ENCODE measurements at places on chromosomes 1 and 21. TPM values are rescaled to one million over a fixed set of nuclear protein-coding genes. Genes with fewer than 3 reads are reported as not detected.

- H3K4me1 ChIP-seq, result peaks cover 35% of the 10 kb centered on the region
- peak overlapping the region; percentile 99 for H3K27ac ChIP-seq
- peak overlapping the region; percentile 54 for H3K4me3 ChIP-seq
- DNase-seq, result no peak
- H3K36me3 ChIP-seq, result peaks cover 7% of the 10 kb centered on the region
These were observed 103.9 kb downstream of the PTPN14 start for GRCh38 chr1:214447557-214447871.

DNA sequence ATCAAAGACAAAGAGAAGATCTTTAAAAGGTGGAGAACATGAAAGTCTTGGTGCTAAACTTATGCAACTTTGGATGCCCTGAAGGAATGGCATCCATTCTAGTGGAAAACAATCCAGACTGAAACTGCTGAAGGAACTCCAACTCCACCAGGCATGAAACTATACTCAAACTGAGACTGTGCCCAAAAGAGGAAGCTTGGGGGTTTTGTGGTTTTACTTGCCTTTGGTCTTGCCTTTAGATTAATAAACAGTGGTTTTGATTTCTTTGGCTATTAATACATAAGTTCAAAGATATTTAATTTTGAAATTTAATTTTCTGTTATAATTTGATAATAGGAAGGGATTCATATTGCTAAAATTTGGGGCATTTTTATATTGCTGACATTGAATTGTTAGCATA is 17.4 kb upstream of the SLC30A10 start:
- no peaks in the 10 kb centered on the region for H3K36me3 ChIP-seq
- no peak overlapping the region for H3K27ac ChIP-seq
- H3K27me3 ChIP-seq, result peaks cover 7% of the 10 kb centered on the region
- no peak for DNase-seq

DNA sequence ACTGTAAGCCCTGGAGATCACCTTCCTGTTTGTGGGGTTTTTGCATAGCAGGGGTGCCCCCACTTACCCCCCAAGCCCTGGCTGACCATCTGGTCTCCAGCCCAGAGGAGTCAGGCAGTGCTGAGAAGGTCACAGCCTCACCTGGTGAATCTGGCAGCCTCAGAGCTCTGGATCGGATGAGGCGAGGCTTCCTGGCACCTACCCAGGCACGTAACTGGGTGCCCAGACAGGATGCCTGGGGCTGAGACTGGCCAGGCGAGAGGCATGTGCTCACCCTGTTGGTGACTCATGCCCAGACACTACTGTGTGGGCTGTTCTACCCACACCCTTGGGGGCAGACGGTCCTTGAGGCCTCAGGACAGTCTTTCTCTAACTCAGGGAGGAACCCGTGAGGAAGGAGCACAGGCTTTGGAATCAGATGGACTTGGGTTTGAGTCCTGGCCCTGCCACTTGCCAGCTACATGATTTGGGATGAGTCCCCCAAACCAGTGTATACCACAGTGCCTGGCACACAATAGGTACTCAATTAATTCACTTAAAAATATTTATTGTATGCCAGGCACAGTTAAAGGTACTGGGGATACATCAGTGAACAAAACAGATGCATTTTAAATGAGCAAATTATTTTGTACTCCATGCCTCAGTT is 15.1 kb upstream of the PADI3 start:
- H3K27ac ChIP-seq, result no peak overlapping the region
- peaks cover 12% of the 10 kb centered on the region for H3K27me3 ChIP-seq
- peaks cover 2% of the 10 kb centered on the region for H3K4me1 ChIP-seq
- DNase-seq, result no peak
- H3K36me3 ChIP-seq, result no peaks in the 10 kb centered on the region
- H3K4me3 ChIP-seq, result no peak overlapping the region

- H3K27ac ChIP-seq, result peak overlapping the region; percentile 20
- H3K4me1 ChIP-seq, result no peaks in the 10 kb centered on the region
- H3K27me3 ChIP-seq, result no peaks in the 10 kb centered on the region
These were observed 6.6 kb upstream of the NUP133 start for GRCh38 chr1:229514578-229515275.

DNA sequence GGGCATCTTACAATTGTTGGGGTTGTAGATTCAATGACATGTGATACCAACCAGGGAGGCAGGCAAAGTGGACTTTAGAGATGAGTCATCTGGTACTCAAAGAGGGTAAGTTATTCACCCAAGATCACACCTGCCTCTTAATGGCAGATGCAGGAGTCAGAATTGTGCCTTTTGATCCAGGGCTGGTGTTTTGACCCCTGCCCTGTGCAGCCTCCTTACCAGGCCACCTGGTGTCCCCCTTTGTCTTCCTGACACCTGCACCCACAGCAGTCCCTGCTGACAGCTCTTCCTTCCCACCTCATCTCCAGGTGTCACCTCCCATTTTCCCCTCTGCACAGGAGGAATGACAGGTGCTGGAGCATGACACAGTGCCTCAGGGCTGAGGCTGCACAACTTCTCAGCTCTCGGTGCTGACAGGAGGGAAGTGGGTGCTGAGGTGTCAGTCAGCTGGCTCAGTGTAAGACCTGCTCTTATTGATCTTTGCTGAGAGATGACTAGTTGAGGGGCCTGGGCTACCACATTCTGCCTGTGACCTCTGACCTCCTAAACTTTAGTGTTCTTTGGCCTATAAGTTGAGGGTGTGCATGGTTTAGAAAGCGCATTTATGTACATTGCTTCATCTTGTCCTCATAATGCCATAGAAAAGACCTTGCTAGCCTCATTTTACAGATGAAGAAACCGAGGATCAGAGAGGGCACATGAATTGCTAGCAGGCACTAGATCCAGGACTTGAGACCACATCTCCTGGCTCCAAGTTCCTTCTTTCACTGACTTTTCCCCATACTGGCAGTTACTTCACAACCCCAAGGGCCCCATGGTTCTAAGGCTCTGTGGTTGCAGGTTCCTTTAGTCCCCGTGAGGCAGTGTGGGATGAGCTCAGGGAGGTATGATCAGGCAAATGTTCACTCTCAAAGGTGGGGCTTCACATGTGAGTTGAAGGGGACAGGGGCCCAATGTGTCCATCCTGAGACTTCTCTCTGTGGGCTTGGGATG is 31.3 kb downstream of the CACNA1E start:
- no peak overlapping the region for H3K27ac ChIP-seq
- H3K4me3 ChIP-seq, result no peak overlapping the region
- H3K36me3 ChIP-seq, result no peaks in the 10 kb centered on the region
- H3K4me1 ChIP-seq, result peaks cover 2% of the 10 kb centered on the region
- peaks cover 52% of the 10 kb centered on the region for H3K27me3 ChIP-seq

GRCh38 chr1:34292472-34292871 is 115.8 kb downstream of the C1orf94 start:
- no peak overlapping the region for H3K27ac ChIP-seq
- no peak for DNase-seq
- no peaks in the 10 kb centered on the region for H3K4me1 ChIP-seq

GRCh38 chr1:170929835-170930554 is 5.3 kb upstream of the MROH9 start:
- H3K36me3 ChIP-seq, result no peaks in the 10 kb centered on the region
- H3K27ac ChIP-seq, result no peak overlapping the region
- peak; percentile 12 for DNase-seq

GRCh38 chr1:70874063-70874462 is 173.6 kb downstream of the PTGER3 start:
- DNase-seq, result no peak
- peaks cover 4% of the 10 kb centered on the region for H3K4me1 ChIP-seq
- no peaks in the 10 kb centered on the region for H3K27me3 ChIP-seq
- H3K4me3 ChIP-seq, result no peak overlapping the region

- H3K4me3 ChIP-seq, result no peak overlapping the region
- H3K27ac ChIP-seq, result no peak overlapping the region
- peaks cover 4% of the 10 kb centered on the region for H3K4me1 ChIP-seq
- H3K27me3 ChIP-seq, result peaks cover 22% of the 10 kb centered on the region
- no peak for DNase-seq
- H3K36me3 ChIP-seq, result no peaks in the 10 kb centered on the region
These were observed 13.9 kb downstream of the PHLDA3 start for GRCh38 chr1:201455098-201455497.

DNA sequence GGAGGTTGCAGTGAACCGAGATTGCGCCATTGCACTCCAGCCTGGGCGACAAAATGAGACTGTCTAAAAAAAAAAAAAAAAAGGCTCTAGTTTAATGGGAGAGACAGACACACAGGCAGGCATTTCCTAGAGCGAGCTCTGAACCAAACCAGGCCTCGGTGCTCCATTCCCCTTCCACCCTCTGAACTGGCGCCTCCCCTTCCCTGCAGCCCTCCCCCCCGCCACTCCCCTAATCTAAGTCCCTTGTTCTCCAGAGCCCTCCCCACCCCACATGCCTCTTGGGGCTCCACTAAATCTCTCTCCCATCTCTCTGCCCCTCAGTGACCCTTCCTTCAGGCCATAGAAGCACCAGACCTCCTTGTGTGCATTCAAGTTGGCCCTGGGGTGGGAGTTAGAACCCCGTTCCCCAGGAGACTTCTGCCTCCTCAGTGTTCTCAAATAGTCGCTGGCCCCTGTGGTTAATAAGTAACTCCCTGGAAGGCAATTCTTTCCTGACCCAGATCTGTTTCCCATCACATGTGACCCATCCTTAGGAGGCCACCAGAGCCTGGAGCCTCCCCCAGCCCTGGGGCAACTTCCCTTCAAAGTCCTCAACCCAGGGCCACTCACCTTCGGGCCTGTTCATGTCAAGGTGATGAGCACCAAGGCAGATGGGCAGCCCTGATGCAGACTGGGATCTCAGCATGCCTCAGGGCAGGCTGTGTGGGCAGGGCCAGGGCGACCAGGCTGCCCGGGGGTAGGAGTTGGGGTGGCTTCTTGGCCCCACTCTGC is 42.6 kb upstream of the EPB41 start:
- peak overlapping the region; percentile 27 for H3K27ac ChIP-seq
- no peaks in the 10 kb centered on the region for H3K36me3 ChIP-seq
- peak overlapping the region; percentile 24 for H3K4me3 ChIP-seq

DNA sequence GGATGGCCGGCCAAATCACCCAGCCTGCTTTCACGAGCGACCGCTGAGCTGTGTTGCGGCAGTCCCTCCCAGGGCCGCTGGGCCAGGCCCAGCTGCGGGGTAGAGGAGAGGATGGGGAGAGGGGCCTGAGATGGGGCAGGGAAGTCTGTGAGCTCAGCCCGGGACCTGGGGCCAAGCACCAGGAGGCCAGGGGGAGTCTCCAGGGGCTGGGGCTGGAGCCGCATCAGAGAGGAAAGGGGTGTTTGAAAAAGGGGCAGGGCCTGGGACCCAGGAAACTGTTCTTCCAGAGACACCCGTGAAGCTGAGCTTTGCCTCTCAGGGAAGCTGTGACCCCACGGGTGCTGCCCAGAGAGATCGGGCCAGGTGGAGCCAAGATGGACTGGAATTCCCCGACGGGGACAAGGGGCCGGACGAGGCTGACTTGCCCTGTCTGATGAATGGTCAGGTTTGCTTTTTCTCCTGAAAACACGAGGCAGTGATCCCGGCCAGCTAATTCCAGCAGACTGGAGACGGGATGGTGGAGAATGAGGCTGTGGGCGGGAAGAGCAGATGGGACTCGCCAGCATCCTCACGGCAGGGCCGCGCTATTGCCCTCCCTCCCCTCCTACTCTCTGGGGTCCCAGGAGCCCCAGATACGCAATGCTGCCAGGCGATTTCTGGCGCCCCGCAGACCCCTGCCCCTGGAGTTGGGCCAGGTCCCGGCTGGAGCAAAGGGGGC is 40.3 kb upstream of the COL18A1 start:
- DNase-seq, result no peak
- no peak overlapping the region for H3K4me3 ChIP-seq
- peak overlapping the region; percentile 91 for H3K27ac ChIP-seq

- H3K27ac ChIP-seq, result no peak overlapping the region
- no peaks in the 10 kb centered on the region for H3K27me3 ChIP-seq
- H3K4me3 ChIP-seq, result no peak overlapping the region
- no peaks in the 10 kb centered on the region for H3K4me1 ChIP-seq
These were observed 34.4 kb upstream of the COP1 start for GRCh38 chr1:176241385-176242015.

- no peaks in the 10 kb centered on the region for H3K27me3 ChIP-seq
- no peak overlapping the region for H3K27ac ChIP-seq
- DNase-seq, result no peak
- H3K4me1 ChIP-seq, result peaks cover 2% of the 10 kb centered on the region
- H3K36me3 ChIP-seq, result no peaks in the 10 kb centered on the region
- H3K4me3 ChIP-seq, result no peak overlapping the region
These were observed 462.7 kb upstream of the DEPDC1 start for GRCh38 chr1:68959461-68960030.

GRCh38 chr1:166017395-166017794 is 149.4 kb downstream of the FAM78B start:
- no peak overlapping the region for H3K27ac ChIP-seq
- DNase-seq, result no peak
- H3K36me3 ChIP-seq, result no peaks in the 10 kb centered on the region
- H3K27me3 ChIP-seq, result peaks cover 82% of the 10 kb centered on the region
- no peak overlapping the region for H3K4me3 ChIP-seq

DNA sequence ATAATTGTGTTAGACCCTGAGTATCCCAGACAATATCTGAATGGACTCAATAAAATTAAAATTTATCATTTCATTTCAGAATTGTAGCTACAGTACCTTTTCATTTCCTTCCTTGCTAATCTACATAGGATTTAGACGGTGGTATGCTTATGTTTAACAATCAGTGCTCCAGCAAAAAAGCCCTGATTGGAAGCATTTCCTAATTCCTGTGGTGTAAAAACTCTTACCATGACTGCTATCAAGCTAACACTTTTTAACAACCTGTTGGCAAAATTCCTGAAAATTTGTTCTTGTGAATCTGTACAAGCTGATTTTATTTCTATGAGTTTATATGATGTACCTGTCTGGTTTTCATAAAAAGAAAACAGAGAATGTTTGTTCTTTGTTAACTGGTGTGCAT is 5.2 kb upstream of the FNBP1L start:
- no peaks in the 10 kb centered on the region for H3K36me3 ChIP-seq
- no peak overlapping the region for H3K4me3 ChIP-seq
- no peaks in the 10 kb centered on the region for H3K27me3 ChIP-seq
- peaks cover 13% of the 10 kb centered on the region for H3K4me1 ChIP-seq
- no peak overlapping the region for H3K27ac ChIP-seq

GRCh38 chr21:16243396-16243795 is 513.6 kb downstream of the USP25 start:
- H3K4me3 ChIP-seq, result no peak overlapping the region
- no peaks in the 10 kb centered on the region for H3K36me3 ChIP-seq
- H3K27ac ChIP-seq, result no peak overlapping the region
- no peaks in the 10 kb centered on the region for H3K27me3 ChIP-seq
- peaks cover 6% of the 10 kb centered on the region for H3K4me1 ChIP-seq

- H3K4me1 ChIP-seq, result peaks cover 27% of the 10 kb centered on the region
- peaks cover 5% of the 10 kb centered on the region for H3K36me3 ChIP-seq
- H3K27ac ChIP-seq, result peak overlapping the region; percentile 26
- no peak for DNase-seq
- H3K27me3 ChIP-seq, result no peaks in the 10 kb centered on the region
These were observed 213.5 kb downstream of the LYPLAL1 start for GRCh38 chr1:219387211-219387610.

Gene HSD3B1
- not detected for total RNA-seq

Gene FCRLB
- total RNA-seq, result 0.14 TPM

Gene BPNT1
- 27.6 TPM for total RNA-seq

Gene OR14K1
- not detected for total RNA-seq

Gene PRKCZ
- total RNA-seq, result 71.5 TPM

Gene CDC73
- 62.7 TPM for total RNA-seq

Gene NTMT2
- total RNA-seq, result not detected

Gene MYBPHL
- total RNA-seq, result not detected

Gene CLIC6
- 16.3 TPM for total RNA-seq

Gene ABCG1
- total RNA-seq, result 4.6 TPM

Data from progenitor cell of endocrine pancreas (in vitro differentiated cells).